ENCODE measurements at places on chromosomes 16 and 17.

GRCh38 chr16:86353148-86353547 is 157.2 kb upstream of the FOXF1 start:
- no peak for DNase-seq

DNA sequence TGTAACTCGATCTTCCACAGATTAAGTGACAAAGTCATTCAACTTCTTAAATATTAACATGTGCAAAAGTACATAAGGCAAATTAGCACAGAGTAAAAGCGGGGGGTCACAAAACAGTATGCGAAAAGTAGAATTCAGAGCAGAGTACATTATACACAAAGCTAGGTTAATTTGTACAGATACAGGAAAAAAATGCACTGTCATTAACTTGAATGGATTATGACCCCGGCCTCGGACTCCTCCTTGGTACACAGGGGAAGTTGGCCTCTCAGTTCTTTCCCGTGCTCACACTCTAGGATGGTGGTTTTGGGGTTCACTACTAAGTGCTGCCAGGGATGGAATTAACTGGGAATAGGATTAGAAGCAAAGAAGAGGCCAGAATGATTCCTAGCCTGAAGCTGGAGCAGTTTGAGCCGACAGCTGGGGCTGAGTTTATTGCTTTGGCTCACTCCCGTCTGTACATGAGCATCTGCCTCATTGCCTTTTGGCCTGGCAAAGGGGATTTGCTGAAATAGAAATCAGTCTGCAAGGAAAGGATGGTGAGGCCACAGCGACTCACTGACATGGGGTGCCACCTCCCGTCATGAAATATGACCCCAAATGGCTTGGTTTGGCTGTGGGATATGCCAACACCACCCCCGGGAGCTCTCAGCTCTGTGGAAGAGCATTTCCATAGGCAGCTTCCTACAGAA is 23.6 kb downstream of the NTN1 start:
- no peak for DNase-seq

GRCh38 chr16:80723091-80723490 is 81.3 kb downstream of the CDYL2 start:
- no peak for DNase-seq

GRCh38 chr17:15951368-15952047 is 6.6 kb downstream of the ADORA2B start:
- DNase-seq, result no peak

GRCh38 chr17:49703557-49704277 is 4.0 kb downstream of the SLC35B1 start:
- DNase-seq, result no peak

DNA sequence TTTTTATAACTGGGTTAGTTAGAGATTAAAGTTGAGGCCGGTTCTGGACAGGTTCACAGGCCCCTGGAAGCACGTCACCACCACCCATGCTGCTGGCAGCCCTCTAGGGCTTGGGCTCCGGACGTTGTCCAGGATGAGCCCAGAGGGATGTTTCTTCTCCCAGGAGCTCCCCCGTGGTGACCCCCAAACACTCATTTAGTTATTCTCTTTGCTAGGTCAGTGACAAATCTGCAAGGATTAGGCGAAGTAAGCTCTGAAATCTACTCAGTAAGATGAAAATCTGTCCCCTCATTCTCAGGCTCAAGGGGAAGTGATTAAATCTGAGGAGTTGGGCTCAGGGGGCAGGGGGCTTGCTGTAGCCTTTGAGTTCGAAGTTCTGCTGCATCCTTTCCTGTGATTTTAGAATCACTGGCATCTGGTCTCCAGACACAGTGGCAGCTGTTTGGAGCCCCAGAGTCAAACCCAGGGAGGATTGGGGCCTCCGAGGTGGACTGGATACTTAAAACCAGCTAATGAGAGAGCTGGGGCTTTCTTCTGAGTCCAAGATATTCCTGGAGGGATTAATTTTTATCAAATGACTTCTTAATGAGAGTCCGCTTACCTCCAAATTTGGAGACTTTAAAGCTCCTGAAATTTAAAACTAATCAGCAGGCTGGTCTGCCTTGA is 49.2 kb upstream of the HS3ST2 start:
- DNase-seq, result no peak

- no peak for DNase-seq
These were observed 4.2 kb upstream of the RPH3AL start for GRCh38 chr17:356671-357434.

- no peak for DNase-seq
These were observed 43.4 kb downstream of the BMERB1 start for GRCh38 chr16:15477802-15478201.

DNA sequence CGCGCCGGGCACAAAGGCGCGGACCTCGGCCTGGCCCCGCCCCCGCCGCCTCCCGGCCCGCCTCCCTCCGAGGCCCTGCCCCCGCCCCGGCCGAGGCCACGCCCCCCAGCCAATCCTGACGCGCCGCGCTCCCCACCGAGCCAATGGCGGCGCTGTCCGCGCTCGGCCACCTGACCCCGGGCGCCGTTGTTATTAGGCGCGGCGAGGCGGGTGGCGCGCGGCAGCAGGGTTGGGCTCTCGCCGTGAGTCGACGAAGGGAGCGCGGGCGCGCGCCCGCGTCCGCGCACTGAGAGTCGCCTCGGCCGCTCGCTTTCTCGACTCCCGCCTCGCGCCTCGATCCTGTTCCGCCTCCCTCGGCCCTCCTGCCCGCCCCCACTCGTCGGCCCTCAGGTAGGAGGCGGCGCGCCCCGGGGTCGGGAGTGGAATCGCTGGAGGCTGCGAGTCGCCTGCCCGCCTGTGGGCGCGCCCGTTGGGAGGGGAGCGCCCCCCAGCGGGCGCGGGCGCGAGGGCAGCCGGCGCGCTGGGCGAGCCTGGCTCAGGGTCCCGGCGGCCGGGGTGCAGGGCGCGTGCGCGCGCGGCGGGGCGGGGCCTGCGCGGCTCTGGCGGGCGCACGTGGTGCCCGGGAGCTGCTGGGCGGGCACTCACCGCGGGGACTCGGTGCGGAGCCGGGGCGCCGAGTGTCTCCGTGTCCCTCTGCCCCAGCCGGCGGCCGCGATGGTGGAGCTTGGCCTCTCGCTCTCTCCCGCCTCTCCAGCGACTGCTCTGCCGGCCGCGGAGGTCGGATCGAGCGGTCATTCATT is 405 bp upstream of the CBLN1 start:
- DNase-seq, result no peak

GRCh38 chr17:53628011-53628410 is 194.7 kb upstream of the KIF2B start:
- DNase-seq, result no peak

GRCh38 chr17:65055280-65055707 is 1.2 kb downstream of the GNA13 start:
- DNase-seq, result no peak

GRCh38 chr16:14378689-14379467 is 251.2 kb downstream of the PARN start:
- no peak for DNase-seq

DNA sequence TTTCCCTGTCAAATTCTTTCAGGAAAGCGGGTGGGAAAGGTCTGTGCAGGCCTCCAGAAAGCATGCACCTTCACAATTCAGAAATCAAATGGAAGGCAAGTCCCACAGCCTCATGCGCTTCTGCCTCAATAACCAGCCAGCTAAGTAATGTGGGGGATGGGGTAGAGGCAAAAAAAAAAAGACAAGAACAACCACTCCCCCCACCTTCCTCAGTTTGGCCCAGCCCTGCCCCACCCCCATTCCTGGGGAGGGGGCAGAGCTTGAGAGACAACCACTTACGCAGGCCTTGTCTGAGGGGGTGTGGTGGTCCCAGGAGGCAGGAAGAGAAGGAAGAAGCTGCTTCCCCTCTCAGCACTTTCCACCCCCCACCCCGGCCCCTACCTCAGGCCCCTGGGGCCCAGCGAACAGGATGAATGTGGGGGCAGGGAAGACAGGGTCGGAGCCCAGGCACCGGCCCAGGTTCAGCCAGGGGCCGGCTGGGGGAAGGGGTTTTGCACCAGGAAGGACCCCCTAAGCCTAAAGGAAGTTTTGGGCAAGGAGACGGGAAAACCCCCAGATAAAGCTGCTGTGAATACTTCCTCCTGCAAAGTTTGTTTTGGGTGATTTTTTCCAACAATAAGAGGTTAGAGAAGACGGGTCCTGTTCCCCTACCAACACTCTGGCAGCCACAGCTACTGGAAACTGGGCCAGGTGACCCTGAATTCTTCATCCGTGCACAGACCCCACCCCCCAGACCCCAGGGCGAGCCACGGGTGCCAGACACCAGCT is 1.2 kb downstream of the JUP start:
- no peak for DNase-seq

GRCh38 chr16:2155977-2156848 is 631 bp downstream of the TRAF7 start:
- DNase-seq, result no peak

GRCh38 chr16:87171723-87172122 is 145.5 kb downstream of the C16orf95 start:
- no peak for DNase-seq

DNA sequence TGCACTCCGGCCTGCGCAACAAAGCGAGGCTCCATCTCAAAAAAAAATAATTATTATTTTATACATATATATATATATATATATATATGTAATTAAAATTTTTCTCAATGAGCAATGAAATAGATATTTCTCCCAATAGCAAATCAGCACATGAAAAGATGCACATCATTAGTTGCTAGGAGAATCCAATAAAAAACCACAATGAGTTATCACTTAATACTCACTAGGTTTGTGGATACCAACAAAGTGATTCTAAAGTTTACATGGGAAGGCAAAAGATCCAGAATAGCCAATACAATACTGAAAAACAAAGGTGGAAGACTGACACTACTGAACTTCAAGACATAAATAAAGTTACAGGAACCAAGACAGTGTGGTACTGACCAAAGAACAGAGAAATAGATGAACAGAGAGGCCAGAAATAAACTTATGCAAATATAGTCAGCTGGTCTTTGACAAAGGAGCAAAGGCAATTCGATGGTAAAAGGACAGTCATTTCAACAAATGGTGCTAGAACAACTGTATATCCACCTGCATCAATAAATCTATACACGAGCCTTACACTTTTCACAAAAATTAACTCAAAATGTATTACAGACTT is 13.6 kb downstream of the SMG6 start:
- DNase-seq, result no peak

- DNase-seq, result no peak
These were observed 15.5 kb upstream of the MMD start for GRCh38 chr17:55437159-55437605.

DNA sequence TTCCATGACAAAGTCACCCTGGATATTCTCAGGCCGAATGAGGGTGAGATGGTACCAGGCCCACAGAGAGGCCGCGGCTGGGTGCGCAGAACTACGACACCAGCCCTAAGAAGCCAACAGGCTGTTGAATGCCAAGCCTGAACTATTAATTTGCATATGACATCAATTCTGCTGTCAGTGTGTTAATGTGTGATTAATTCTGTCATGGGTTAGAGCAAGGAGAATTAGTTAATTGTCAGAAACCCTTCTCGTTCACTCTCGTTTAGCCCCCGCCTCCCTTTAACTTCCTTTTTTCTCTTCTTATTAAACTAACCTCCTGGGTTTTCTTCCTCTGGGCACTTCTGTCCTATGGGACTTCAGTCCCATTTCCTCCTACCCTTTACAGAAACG is 123.4 kb downstream of the ZFHX3 start:
- no peak for DNase-seq

- no peak for DNase-seq
These were observed 6.8 kb downstream of the TK1 start for GRCh38 chr17:78180083-78180482.

GRCh38 chr16:8946544-8946943 is 17.2 kb downstream of the USP7 start:
- DNase-seq, result no peak

DNA sequence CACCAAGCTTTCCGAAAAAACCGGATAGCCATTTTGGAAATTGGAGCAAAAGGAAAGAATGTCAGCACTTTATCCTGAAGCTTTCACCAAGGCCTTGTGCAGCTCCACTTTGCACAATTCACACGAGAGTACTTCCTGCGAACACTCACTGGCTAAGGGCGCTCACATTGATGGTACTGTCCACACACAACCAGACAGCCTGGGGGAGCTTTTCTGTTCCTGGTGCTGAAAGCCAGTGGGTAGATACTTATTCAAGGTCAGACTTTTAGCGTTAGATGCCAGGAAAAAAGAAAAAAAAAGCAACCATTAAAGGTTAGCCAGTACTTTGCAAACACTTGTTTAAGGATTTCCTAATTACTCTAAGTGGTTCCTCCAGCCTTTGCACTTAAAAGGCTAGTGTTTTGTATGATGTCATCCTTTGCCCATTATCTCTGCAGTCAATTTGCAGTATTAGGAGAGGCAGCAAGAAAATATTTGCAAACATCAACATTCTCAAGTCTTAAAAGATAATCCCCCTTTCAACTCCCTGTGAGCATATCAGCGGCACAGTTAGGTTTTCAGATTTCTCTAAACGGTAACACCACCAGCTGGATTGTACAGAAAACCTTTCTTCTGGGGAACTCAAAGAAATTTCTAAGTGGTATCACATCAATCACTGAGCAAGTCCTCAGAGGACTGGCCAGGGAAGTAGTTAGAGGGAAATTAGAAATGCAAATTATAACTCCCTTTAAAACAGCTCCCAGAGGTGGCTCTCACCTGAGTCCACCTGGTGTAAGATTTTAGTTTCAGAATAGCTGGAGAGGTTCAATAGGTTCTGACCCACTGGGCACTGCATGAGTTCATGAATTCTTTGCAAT is 243.4 kb upstream of the IRX5 start:
- DNase-seq, result no peak

DNA sequence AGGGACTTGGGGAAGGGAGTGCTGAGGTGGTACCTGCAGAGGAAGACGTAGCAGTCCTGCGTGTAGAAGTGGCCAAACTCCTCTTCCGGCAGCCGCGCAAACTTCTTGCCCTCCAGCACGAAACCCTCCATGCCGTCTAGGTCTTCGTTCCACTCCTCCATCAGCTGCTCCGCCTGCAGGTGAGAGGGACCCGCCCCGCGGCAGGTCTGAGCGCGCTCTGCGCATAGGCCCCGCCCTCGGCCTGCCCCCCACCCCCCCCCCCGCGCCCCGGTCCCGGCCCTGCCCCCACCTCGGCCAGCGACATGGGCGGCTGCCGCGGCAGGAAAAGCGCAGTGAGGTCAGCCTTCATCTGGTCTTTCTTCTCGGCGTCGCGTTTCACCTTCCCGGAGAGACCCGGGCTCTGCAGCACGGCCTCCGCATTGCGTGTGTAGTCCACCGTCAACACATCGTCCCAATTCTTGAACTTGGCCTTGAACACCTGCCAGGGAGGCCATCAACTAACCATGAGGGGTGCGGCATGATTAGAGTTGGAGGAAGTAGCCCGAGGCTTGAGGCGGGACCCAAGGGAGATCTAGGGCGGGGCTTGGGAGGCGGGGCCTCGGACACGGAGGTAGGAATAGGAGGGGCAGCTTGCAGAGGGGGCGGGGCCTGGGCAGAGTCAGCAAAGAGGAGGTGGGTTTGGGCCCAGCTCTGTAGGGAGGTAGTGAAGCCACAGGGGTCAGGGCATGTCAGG is 11.5 kb downstream of the FLII start:
- no peak for DNase-seq

GRCh38 chr16:2372684-2373083 is 32.2 kb upstream of the ABCA3 start:
- DNase-seq, result no peak

DNA sequence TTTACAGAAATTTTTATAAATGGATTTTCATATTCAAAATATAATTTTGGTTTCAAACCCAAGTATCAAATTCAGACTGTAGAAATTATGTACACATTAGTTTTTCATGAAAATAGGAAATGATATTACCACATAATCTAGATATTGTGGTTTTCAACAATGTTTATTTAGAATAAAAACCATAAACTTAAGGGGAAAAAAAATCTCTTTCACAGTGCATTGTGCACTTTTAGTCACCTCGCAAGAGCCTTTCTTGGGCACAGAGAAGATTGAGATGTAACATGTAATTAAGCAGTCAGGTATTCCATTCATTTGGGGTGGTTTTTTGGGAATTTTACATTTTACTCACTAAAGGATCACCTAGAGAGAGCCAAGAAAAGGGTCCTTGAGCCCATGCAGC is 104.0 kb downstream of the TANC2 start:
- no peak for DNase-seq

Measured in stimulated activated CD8-positive, alpha-beta memory T cell treated with anti-CD3 and anti-CD28 coated beads, Interleukin-15, amount 100 ng/mL, for 4 hours (primary cell).